ENCODE measurements at places on chromosomes 5 and 9.

DNA sequence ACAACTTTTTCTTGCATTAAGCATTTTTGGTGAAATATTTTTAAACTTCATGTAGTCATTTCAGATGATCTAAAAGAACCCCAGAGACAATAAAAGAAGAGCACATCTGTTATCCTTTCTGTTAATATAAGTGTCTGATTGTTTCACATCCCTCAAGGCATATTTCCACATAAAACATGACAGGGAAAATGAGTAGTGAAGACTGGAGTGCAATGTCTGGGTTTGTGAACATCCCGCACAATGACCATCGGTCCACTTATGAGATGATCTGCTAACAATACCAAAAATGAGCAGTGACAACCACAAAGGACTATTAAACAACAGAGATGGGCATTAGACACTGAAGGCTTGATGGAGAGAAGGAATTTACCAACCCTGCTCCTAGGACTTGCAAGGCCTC is 209.1 kb downstream of the NR2F1-AS1 start:
- no peak for DNase-seq

GRCh38 chr9:133760713-133761290 is 22.6 kb upstream of the SARDH start:
- DNase-seq = no peak

- no peak for DNase-seq
These were observed 54.1 kb downstream of the FER start for GRCh38 chr5:108801776-108802175.

DNA sequence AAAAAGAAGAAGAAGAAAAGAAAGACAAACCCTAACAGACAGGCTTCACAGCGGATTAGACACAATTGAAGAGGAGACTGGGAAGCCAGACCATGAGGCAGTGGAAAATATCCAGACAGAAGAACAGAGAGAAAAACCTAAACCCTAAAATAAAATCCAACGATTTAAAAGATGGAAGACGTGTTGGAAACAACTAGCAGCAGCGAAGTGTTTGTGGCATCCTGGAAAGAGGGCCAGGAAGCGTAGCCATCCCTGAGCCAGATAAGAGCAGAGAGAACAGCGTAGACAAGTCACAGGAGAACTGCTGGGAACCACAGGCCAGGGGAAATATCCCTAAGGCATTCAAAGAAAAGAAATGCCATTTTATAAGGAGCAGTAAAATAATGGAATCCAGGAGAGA is 39.7 kb upstream of the NKD2 start:
- no peak for DNase-seq

- no peak for DNase-seq
These were observed 76.7 kb upstream of the SPOCK1 start for GRCh38 chr5:137575847-137576246.
